ENCODE measurements at places on chromosomes 4 and X.
A peak's percentile ranks its signal among the peaks of the same experiment; 100 is the strongest.

DNA sequence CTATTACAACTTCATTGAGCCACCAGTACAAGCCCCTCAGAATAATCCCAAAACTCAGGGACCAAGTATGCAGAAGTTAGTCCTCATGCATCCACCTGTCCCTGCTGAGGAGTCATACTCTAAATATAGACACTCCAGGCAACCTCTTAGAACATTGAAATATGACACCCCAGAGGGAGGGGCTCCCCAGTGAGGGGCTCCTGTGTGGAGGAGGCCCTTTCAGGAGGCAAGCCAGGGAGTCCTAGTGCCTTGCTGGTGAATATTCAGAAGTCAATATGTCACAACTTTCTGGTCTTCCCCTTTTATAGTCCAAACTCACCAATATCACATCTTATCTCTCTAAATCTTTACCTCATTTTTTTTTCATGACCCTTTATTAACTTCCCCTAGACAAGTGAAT, 1.6 kb upstream of the ARMCX6 start:
- no peak for DNase-seq

GRCh38 chr4:10925996-10926395, 241.4 kb upstream of the CLNK start:
- DNase-seq, result no peak

GRCh38 chr4:14023036-14023435, 395.5 kb upstream of the BOD1L1 start:
- peak; percentile 11 for DNase-seq

DNA sequence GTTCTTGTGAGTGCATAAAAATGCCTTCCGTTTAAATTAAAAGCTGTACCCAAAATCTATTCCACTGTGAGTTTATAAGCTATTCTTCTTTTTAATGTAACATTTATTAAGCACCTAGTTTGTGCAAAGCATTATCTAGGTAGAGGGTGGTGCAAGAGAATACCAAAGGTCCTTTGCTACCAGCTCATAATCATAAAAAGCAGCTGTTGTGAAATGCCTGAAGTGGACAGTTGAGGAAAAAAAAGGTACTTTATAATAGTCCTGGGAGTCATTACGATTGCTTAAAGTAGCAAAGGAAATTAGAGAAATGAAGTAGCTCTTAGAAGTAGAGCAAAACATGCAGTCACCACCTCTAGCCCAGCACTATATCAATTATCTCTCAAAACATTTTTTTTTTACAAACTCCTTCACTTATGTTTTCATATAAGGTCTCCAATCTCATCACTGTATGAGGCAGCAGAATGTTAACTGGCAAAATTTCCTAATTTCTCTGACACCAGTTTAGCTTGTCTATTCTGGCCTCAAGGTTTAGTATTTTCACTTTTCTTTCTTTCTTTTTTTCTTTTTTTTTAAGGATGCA, 2.1 kb downstream of the MBNL3 start:
- DNase-seq, result no peak

DNA sequence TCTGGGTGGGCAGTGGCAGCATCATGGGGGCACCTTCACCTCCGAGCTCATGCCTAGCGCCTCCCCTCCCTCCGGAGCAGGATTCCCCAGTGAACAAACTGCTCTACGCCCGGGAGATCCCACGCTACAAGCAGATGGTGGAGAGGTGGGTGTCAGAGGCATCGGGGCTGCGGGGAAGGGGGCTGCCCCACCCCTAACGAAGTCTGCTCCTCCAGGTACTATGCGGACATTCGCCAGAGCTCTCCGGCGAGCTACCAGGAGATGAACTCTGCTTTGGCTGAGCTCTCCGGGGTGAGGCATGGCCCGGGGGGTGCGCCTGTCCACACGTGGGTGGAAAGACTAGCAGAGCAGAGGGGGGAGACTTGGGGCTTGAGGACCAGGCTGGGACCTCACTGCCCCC, 2.7 kb upstream of the SRPK3 start:
- no peak for DNase-seq

GRCh38 chr4:4474476-4474875, 67.4 kb downstream of the STX18 start:
- DNase-seq, result no peak

DNA sequence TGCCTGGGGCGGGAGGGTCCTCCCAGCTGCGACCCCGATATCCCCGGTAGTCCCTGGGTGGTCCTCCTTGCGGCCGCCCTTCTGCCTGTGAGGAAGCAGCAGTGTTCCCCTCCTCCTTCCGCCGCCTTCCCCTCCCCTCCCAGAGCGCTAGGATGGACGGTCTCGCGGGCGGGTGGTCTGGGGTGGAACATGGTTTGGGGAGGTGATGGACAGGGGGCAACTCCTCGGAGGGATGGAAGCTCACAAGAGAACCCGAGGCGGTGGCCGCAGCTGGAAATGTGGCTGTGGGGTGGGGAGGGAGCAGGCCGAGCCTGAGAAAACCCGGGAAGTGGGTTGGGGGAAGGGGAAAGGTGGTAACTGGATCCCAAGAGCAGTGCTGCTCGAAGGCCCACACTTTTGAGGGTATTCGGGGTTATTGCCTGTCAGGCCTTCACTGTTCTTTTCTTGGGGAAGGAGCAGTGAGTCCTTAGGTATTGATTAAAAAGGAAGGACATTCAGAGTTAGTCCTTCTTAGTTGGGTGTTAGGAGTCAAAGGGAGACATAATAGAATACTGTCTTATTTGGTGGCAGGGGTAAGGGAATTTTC, 581 bp downstream of the UBE2K start:
- peak; percentile 37 for DNase-seq

- DNase-seq, result no peak
Measured at GRCh38 chr4:10342866-10343265, 114.4 kb downstream of the ZNF518B start.

DNA sequence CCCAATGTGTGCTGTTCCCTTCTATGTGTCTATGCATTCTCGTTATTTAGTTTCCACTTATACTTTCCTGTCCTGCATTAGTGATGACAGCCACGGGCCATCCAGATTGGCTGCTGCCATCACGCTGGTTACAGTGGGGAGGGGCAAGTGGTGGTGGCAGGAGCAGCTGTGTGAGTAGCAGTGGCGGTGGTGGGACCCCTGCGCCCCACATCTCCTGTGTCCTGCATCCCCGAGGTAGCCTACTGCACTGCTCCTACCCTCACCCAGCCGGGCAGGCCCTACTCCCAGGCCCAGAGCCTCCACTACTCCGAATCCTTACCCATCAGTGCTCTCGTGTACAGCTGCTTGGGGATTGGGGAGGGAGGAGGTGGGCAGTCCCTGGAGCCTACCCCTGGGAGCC, 798.7 kb upstream of the AGA start:
- no peak for DNase-seq

DNA sequence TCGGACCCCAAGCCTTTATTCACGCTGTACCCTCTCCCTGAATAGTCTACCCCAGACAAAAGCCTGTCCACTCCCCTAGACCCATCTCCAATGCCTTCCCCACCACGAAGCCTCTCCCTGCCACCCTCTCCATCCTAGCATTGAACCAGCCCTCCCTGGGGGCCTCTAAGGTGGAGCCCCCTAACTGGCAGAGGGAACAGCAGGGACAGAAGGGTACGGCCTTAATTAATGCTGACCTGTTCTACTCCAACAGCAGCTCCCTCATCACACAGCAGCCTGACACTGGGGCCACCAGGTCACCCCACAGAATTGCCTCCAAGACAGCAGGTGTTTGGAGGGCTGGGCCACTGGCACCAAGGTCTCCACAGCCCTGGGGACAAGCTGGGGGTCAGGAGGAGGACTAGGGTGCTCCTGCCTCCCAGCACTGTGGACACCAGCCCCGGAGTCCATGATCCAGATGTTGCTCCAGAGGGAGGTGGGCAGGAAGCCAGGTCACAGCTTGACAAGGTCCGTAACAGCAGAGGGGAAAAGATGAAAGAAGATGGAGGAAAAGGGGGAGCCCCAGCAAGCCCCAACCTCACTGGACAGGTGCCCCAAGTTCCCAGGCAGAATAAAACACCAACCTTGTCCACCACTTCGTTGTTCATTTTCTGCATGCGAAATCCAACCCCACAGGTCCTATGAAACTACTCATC, 3.7 kb downstream of the CRMP1 start:
- DNase-seq, result no peak

- DNase-seq, result no peak
Measured at GRCh38 chr4:149766135-149766534, 49.5 kb downstream of the IQCM start.

DNA sequence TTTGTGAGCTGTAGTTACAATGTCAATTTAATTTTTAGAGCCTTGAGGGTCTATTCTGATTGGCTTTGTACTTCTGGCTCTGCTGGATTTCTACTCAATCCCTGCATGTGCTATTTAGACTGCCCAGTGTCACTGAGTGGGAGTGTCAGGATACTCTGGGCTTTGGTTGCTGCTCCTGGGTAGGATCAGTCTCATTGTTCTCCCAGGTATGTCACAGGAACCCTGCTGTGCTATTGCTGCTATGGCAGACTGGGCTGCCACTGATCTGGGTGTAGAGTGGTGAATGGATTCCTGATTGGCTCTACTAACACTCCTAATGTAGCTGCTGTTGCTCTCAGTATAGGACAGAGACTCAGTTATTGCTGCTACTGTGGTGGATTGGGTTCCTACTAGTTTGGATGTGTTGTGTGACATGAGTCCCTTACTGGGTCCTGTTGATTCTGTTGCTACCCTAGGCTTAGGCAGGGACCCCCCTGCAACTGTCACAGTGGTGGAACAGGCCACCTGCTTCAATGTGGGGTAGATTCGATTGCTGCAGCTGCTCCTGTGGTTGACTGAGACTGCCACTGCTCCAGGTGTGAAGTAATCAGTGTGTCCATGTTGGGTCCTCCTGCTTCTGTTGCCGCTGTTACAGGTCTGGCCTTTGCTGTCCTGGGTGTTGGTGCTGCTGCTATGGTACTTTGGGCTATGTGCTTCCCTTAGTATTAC, 707.8 kb upstream of the AMOT start:
- no peak for DNase-seq

- DNase-seq, result no peak
Measured at GRCh38 chrX:106780264-106780663, 22.2 kb upstream of the TBC1D8B start.
